ENCODE measurements at places on chromosomes 7 and 10. TPM values are rescaled to one million over a fixed set of nuclear protein-coding genes. Genes with fewer than 3 reads are reported as not detected.

GRCh38 chr7:131586259-131586658 is 29.8 kb upstream of the PODXL start:
- DNase-seq, result no peak

DNA sequence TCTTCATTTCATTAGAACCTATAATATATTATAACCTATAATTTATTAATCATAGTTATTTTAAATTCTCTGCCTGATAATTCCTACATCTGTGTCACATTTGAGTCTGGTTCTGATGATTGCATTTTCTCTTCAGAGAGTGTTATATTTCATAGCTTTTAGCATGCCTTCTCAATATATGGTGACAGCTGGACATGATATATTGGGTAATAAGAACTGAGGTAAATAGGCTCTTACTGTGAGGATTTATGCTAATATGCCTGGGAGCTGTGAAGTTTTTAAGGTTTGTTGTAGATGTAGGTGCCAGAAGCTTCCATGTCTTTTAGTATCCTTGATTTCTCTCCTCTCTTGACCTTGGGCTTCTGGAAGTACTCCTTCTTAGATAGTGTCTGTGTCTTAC is 325.9 kb upstream of the SEMA3D start:
- DNase-seq, result no peak

The PALD1 gene
- total RNA-seq, result 21.6 TPM

- DNase-seq, result no peak
Observed at GRCh38 chr7:13717031-13717430, 272.4 kb downstream of the ETV1 start.

DNA sequence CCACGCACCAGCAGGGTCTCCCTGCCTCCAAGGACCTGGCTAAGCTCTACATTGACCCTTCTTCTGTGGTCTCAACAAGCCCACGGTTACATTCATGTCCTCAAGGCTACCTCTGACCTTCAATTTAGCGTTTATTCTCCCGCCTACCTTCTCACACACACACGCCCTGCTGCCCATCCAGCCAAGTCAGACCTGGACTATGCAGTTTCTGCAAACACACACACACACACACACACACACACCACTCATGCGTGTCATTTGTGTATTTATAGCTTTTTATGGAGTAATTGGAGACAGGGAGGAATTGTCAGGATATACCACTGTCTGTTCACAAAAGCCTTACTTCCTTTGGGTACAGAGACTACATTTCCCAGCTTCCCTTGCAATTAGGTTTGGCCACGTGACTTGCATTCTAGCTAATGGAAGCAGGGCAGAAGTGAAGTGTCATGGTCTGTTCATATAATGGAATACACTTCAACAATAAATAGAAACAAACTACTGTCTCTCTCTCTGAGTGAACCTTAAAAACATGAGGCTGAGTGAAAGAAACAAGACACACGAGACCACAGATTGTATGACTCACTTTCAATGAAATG is 53.8 kb upstream of the CPXM2 start:
- peak; percentile 42 for DNase-seq

GRCh38 chr7:50939021-50939420 is 156.3 kb upstream of the GRB10 start:
- DNase-seq, result no peak

DNA sequence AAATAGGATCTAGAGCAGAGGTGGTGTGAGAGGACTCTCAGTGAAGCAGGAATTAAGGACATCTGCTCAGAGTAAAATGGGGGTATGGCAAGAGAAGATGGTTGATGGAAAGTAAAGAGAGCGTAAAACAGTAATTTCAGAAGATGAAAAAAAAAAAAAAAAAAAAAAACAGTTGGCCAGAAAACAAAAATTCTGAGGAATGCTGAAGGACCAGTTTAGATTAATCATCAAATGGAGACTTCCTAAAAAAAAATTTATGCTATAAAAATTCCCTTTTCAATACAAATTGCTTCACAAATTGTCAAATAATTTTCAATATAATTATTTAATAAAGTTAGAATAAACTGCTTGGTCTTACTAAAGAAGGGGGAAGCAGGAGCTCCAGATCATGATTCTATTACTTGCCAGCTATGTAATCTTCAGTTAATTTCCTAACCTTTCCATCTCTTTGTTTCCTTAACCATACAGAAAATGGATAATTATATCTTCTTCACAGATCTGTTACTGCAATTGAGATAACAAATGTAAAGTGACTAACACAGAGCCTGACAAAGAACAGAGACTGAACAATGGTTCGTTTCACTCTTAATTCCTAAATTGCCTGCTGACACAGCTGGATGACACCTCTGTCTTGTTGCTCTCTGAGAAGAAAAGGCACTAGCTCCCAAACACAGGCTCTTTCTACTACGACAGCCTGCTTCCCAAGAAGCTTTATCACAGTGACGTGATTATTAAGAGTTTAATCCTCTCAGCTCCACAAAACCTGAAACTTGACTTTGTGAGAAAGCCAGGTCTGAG is 64.9 kb upstream of the GPR22 start:
- DNase-seq, result no peak

DNA sequence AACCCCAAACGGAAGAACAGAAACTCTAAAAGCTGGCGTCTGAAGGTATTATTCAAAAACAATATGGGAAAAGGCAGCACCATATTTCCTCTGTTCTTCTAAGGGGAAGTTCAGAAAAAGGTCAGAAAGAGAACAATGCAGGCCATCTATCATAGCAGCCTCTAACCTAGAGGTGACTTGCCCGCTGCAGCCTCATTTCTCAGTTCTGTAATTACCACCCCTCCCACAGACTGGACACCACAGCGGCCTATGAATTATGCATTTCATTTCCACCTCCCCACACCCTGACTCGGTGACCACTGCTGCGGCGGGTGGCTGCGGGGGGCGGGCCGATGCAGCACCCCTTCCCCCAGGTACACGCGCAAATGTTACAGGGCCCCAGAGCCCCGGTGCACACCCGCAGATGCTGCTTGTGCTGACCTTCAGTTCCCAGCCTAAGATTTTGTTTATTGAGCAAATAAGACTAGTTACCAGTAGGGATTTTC is 125.5 kb downstream of the CLEC2L start:
- DNase-seq, result no peak

The MYL7 gene
- 5.7 TPM for total RNA-seq

The NPTX2 gene
- 8.1 TPM for total RNA-seq

The SCART1 gene
- total RNA-seq, result 0.50 TPM

DNA sequence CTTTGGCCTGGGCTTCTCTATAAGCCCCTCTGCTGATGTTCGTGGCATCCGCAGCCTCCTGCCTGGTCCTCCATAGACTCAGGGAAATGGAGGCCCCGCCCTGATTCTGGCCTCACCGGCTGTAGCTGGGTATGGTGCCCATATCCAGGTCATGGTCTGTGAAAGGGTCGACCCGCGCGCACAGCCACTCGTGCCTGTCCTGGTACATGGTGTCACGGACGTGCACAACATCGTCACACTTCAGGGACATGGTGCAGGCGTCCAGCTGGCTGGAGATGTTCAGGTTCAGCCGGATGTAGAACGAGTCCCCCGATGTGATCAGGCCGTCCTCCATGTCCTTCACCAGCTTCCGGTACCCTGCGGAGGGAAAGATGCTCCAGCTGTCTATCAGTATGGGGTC is 75.1 kb upstream of the GNA12 start:
- no peak for DNase-seq

DNA sequence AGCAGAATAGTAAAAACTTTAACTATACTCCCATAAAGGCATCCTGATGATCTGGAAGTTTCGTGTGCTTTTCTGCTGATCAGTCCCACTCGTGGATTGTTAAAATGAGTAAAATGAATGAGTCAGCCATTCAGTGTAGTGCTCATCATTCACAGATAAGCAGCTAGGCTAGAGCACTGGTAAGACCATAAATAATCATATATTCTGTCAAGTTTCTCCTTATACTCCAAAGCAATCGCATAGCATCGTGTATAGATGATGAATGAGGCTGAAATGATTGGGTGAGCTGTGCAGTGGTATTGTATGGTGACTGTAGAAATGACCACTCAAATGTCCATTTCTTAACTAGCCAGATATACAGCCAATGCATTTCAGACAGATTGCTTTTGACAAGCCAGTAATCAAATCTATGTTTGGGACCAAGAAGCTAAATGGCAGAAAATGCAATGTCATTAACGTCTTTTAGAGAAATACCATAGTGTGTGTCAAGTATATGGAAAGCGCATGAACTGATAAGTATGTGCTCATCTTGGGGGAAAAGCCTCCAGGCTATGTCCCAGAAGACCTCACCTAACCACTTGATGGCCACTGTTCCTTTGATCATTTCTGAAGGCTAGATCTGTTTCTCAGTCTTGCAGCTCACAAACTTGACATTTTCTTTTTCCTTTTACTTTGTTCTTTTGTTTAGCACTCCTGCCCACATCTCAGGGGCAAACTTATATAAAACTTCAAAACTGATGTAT is 227.2 kb upstream of the FAM3C start:
- DNase-seq, result no peak

DNA sequence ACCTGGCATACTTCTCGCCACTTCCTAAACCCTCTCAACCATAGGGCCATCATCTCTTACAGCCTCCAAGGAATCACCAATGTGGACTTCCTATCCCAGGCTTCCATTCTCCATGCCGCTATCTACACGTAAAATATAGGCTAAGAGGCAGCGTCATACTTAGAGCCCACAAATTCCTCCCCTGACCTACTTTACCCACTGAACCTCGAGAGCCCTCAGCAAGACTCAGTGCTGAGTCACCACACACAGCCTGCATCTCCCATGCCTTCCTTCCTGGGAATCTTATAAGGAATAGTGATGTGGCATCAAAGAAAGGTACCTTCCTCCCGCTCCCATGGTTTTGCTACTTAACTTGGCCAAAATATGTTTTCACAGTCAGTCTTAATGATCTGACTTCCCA is 435.6 kb upstream of the NFE2L3 start:
- DNase-seq, result no peak

The MRLN gene
- total RNA-seq, result not detected

DNA sequence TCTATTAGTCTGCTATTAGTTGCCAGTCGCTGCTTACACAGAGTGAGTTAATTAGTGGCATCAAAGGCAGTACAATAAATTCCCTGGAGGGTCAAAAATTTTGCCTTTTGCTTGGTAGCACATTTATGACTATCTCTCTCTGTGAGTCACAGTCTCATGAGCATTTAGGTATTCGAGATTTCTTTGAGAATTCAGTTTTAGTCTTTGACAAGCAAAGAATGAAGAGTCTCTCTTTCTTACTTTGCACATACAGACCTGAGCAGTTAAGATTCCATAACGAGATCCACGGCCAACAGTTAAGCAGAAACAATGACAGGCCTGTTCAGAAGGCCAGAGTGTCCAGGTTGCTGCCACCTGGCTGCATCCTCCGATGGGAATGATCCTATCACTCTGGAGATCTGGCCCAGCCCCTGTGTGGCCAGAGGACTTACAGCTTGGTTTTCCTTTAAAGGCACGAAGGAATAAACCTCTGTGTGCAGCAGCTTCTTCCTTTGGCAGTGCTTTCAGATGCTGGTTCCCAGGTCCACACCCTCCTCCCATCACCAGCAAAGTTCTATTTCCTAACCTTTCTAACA is 80.6 kb downstream of the GLI3 start:
- DNase-seq, result no peak

DNA sequence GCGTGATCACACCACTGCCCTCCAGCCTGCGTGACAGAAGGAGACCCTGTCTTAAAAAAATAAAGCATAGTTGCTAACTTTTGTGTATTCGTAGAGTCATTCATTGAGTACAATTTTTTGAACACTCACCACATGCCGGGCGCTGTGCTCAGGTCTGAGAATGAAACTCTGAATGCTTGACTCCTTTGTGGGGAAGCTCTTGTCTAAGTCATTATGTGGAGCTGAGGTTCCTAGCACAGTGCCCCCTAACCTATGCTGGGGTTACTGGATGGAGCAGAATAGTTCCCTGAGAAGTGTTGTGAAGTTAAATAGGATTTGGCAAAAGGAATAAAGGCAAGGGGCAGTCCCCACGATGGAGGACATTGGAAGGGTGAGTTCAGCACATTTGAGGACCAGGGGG is 123.3 kb downstream of the CELF2 start:
- no peak for DNase-seq

DNA sequence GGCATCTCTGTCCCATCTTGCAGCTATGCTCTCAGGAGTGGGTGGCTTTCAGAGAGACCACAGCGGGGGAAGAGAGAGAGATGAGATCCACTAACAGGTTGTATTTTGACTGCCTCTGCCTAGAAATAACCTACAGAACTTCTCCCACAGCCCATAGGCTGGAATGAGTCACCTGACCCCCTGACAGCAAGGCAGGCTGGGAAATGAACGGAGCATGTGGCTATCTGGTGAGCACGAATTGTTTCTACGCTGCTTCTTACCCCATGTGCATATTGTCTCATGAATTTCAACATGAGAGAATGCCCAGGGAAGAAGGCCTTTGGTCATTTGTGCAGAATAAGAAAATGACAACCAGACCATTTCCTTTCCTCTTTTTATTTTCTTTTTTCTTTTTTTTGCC is 151.3 kb downstream of the SNX10 start:
- no peak for DNase-seq

The OIT3 gene
- not detected for total RNA-seq

The ZFAND2A gene
- total RNA-seq, result 11.1 TPM

The OR6V1 gene
- not detected for total RNA-seq

- no peak for DNase-seq
Observed at GRCh38 chr10:112963835-112964234, 13.8 kb downstream of the TCF7L2 start.

DNA sequence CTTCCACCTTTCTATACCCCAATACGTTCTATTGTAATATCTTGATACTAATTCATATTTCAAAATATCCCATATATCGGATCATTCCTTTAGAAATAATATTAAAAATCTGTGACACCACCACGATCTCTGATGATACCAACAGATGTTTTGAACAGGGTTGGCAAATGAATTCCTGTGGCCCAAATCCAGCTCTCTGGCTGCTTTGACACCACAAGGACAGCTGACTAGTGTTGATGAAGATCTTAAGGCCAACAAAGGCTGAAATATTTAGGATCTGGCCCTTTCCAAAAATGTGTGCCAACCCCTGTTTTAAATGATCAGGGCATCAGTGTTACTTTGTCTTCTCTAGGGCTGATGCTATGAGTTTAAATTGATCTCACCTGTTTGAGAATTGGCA is 380.7 kb upstream of the PFKP start:
- DNase-seq, result no peak

GRCh38 chr7:14931511-14932215 is 29.1 kb upstream of the DGKB start:
- DNase-seq, result no peak
